HEK293T (cell line): ENCODE measurements at places on chromosomes 7 and 10.

GRCh38 chr10:18224626-18225445 is 84.6 kb downstream of the CACNB2 start:
- no peak for DNase-seq

- DNase-seq = no peak
Observed at GRCh38 chr7:116405810-116406209, 93.7 kb upstream of the CAV2 start.

GRCh38 chr7:131219312-131220041 is 108.2 kb upstream of the MKLN1 start:
- DNase-seq = no peak

- DNase-seq = no peak
Observed at GRCh38 chr10:67858971-67859370, 21.0 kb upstream of the DNAJC12 start.

- no peak for DNase-seq
Observed at GRCh38 chr7:139548302-139549028, 25.0 kb downstream of the CLEC2L start.

DNA sequence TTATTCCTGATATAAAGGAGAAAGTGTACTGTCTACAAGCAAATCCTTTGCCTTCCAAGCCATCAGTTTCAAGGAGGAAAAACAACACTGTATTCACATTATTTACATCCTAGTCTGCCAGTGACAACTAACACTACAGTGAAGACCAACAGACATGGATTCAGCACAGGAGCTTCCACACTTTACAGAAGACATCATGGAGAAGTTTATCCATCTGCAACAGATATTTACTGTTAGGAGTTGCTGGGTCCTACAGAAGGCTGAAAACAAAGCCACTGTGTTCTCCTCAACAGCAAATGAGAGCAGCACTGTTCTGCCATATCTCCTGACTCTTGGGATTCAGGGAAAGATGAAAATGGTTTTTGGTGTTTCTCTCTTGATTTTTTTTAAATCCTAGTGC is 31.9 kb downstream of the NAPEPLD start:
- DNase-seq = no peak

GRCh38 chr7:93146472-93147141 is 1.6 kb downstream of the SAMD9L start:
- DNase-seq = no peak

DNA sequence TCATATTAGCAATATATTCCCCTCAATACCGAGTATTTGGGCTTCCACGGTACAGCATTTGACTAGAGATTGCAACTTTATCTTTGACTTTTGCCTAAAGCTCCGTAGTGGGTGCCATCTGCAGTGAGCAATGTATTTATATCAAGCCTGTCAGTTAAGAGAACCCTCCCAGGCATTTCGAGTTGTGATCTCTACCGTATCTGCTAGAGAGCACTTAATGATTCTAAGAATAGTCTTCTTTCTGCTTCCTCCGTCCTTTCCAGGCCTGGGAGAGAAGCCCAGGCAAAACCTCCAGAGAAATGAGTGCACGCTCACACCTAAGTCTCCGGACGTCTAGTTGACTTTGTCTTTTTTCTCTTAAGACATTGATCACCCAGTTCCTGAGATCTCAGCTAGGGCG is 210.6 kb downstream of the KLF6 start:
- DNase-seq = no peak

DNA sequence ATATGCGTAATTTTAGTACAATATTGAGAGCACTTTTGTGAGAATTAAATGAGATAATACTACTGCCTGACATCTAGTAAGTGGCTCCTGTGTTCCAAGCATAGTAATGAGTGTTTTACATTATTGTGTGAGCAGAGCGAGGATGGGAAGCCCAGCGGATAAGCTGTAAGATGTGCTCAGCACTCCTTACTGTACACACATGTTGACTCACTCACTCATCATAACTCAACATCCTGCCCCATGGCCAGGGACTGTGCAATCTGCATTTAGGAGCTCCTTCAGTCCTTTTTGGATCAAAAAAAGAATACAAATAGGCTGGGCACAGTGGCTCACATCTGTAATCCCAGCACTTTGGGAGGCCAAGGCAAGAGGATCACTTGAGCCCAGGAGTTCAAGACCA is 72.9 kb upstream of the NEBL start:
- DNase-seq = no peak

- no peak for DNase-seq
Observed at GRCh38 chr10:128512767-128513166, 386.5 kb upstream of the MKI67 start.

- DNase-seq = no peak
Observed at GRCh38 chr7:96151889-96152288, 170.0 kb downstream of the SLC25A13 start.

GRCh38 chr7:98372993-98373392 is 27.9 kb downstream of the BAIAP2L1 start:
- DNase-seq = no peak

DNA sequence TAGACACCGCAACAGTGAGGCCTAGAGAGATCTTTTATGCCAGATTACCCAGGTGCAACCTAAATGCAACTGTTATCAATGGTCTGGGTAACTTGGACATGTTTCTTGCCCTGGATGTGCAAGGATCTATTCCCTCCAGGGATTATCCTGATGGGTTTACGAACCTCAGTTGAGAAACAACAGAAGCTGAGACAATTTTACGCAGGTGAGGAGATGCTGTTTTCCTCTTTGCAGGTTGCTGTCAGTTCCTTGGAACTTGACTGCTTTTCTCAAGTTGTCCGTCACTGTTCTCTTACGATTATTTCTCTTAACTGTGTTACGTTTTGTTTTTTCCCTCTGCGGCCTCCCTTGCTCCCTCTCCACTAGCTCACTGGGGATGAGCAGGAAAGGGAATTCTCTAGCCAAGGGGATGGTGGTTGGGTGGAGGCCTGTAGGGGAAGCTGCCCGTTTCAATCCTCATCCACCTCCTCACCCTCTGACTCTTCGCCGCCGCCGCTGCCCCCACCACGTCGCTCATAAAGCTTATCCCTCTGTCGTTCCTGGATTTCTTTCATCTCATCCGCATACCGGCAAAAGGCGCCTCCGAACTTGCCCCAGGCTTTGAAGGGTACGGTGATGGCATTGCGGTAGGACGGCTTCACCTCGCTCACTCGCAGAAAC is 1.2 kb downstream of the PURB start:
- DNase-seq = no peak

GRCh38 chr10:75682649-75683557 is 251.5 kb downstream of the LRMDA start:
- DNase-seq = no peak

GRCh38 chr7:117704063-117704462 is 169.2 kb downstream of the CTTNBP2 start:
- no peak for DNase-seq

- no peak for DNase-seq
Observed at GRCh38 chr10:43923328-43923727, 274.6 kb upstream of the ZNF32 start.

DNA sequence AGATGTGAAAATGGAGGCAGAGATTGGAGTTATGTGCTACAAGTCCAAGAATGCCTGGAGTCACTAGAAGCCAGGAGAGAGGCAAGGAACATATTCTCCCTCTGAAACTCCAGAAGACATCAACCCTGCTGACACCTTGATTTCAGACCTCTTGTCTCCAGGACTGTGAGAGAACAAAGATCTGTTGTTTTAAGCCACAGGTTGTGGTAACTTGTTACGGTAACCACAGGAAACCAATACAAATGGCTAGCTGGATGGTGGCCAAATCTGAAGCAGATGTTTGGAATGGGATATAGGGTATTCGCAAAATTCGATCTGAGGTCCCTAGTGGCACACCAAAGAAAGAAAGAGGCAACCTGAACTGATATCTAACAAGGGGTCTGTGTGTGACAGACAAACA is 129.0 kb downstream of the HERPUD2 start:
- no peak for DNase-seq

GRCh38 chr10:69681436-69681835 is 51.4 kb downstream of the FAM241B start:
- no peak for DNase-seq

DNA sequence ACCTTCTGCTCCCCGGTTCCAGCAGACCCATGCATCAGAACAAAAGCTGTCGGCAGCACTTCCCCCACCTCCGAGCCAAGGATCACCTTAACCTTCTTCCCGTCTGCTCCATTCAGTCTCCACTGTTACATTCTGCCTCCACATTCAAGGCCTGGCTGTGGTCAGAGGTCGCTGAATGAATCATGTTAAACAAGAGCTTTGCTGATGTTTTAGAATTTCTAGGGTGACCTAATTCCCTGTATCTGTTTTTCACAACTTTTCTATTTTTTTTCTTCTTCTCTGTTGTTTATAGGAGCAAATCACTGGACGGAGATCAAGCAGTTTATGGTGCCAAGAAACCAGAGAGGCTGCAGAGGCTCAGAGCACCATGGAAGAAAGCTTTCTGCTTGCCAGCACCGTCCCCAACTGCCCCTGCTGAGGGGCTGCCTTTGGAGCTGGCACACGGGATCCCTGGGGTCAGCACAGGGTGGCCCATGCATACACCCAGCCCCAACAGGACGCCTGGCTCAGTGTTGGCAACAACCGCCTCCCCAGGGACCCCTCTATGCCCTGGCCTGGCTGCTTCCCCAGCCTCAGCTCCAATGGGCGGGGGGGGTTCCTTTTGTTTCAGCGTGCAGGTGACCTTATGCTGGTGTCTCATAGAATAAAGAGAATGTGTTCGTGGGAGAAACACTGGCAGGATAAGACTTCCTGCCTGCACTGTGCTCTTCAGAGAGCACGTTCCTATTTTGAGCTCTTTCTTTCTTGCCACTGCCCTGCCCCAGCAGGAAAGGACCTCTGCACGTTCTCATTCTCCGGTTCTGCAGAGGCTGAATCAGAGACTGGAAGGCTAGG is 182.7 kb upstream of the LYZL2 start:
- no peak for DNase-seq

DNA sequence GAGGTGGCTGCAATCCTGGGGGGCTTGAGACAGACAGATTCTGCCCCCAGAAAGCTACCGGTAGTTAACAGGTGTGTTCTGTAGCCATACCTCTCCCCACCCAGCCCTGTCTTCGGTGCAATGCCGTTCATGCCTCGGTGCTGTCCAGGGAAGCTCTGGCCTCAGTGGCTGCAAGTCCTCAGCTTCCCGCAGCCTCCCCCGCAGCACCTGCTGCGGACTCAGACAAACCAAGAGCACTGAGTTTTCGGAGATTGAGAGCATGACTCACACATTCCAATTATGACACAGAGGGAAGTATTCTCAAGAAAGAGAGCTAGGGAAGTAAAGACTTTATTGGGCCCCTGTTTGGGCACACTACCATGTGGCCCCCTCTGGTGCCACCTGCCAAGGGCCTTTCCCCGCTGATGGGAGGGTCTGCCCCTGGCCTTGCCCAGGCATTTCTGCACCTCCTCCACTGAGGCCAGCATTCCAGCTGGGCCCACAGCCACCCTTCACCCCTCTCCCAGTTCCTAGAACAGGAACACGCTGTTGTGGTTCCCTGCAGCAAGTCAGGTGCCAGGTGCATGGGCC is 30.2 kb upstream of the EZH2 start:
- DNase-seq = peak; percentile 50

GRCh38 chr10:70315815-70316214 is 32.0 kb upstream of the NPFFR1 start:
- DNase-seq = no peak

- DNase-seq = no peak
Observed at GRCh38 chr10:88039496-88040200, 176.2 kb downstream of the PTEN start.

- no peak for DNase-seq
Observed at GRCh38 chr7:126362746-126363145, 890.0 kb downstream of the GRM8 start.

GRCh38 chr10:78338717-78339116 is 305.1 kb downstream of the RPS24 start:
- no peak for DNase-seq

DNA sequence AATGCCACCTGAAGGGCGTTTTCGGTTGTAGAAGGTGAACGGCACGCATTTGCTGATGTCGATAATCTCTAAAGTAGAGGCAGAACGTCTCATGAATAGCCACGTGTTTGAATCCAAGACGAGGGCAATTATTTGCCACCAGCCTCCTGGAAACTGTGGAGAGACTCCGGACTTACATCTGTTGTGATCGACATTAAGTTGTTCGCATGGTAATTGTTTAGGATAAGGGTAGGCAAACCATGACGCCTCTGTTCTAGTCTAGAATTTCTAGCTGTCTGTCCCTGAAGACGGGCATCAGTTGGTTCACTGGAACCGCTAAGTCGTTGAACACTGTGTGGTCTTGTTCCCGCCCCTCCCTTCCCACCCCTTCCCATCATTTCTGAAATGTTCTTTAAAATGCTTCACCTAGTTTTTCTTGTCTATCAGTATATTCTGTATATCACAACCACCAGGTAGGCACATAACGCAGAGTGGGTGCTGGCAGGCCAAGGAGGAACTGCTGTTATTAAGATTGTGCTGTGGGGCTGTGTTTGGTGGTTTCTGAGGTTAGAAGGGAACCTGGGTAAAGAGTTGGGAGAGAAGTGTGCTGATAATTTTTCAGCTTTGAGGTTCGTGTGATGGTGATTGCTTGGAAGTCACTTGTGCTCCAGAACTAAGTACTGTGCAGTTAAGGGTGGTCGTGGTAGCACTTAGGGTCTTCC is 1.2 kb downstream of the UBE3C start:
- no peak for DNase-seq

DNA sequence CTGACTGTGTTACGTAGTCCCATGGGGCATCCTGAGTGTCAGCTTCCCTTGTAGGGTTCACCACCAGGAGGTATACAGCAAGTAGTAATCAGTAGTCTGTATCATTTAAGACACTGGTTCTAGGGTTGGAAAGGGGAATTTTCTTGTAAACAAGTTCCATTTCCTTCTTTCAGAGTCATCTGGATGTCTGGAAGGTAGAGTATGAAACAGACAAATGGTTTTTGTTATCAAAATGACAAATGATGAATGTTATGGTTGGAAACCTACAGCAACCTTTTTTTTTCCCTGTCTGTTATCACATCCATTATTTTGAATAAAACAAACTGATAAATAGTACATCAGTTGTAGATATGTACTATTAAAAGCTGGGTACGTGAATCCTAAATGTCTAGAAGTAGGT is 19.1 kb downstream of the SEMA3A start:
- DNase-seq = no peak
